ENCODE measurements at places on chromosomes 12 and 14.
A peak's percentile ranks its signal among the peaks of the same experiment; 100 is the strongest.

DNA sequence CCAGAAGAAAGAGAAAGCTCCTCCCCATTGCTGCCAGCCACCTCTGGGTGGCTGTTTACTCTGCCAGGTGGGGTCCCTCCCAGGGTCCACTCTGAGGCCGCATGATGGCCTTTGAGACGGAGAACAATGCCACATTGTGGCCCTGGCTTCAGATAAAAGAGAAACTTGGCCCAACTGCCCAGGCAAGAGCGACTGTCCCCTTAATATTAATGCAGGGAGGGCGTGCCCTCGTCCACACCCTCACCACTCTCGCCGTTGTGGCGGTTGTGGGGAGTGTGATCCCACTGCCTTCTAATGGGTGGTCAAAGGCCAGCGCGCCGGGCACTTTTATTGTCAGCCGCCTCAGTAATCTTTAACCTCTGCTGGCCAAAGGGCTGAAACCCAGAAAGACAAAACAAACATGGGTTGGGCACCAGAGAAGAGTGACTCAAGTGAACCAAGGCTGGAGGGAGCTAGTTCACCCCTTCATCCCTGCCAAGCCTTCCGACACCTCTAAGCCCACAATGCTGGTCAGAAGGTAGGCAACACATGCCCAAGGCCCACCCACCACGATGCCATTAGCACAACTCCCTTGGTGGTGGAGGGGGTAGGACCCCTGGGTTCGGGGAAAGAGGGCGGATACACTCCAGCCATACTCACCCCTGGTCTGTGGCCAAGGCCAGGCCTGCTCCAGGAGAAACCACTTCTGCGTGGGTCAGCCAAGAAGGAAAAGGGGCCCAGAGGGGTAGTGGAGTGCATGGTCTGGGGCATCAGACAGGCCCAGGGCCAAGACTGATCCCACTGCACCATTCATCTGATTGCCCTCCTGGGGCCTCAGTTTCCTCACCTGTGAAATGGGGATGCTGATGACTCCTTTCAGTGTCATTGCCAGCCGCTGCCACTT, 44.5 kb upstream of the BCL11B start:
- no peak for DNase-seq

- no peak for DNase-seq
These were observed 6.4 kb upstream of the SLC25A3 start for GRCh38 chr12:98587084-98587483.

- DNase-seq: no peak
These were observed 20.0 kb downstream of the DICER1 start for GRCh38 chr14:95137164-95137803.

DNA sequence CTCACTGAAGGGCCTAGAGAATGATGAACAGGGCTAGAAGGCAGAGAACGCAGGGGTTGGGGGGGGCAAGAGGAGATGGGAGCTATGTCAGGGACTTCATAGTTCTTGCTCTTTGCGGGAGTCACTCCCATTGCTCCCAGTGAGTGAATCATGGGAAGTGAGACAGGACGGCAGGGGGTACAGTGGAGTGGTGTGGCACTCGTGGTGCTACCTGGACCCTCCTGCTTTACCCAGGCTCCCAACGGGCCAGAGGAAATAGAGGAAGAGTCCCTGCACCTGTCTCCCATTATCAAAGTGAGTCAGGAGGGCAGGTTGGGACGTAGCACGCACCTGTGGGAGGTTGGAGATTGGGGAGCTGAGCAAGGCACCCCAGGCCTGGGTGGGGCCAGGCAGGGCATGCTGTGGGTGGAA, 1.3 kb upstream of the KRT8 start:
- DNase-seq: no peak

DNA sequence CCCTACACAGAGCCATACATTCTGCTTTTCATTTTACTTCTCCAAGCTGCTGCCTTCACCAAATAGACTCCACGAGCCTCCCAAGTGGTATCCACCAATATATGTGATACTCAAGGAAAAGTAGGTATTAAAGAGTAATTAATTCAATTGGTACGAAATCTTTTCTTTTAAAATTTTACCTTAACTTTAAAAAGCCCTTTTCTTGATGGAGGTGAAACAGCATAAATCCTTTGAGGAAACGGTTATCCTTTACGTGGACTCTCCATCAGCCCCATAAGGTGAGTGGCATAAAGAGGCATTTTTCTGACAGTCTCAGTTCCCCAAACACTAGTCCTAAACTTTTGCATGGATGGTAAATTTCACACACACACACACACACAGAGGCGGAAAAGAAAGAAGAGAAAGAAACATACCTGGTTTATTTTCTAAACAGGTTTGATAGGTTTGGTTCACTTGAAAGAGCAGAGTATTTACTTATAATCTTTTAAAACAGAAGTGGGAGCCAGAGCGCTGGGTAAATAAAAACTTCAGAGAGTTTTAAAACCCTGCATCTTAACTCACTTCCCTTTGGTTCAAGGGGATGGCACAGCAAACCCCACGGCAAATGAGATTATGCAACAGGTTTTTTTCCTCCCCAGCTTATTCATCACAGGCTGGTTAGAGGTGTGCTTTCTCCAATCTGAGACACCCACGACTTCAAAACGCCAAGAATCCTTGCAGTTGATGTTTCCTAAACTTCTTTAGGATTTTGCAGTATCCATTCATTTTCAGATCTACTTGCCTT, 1.9 kb downstream of the DUSP16 start:
- DNase-seq: peak; percentile 91

DNA sequence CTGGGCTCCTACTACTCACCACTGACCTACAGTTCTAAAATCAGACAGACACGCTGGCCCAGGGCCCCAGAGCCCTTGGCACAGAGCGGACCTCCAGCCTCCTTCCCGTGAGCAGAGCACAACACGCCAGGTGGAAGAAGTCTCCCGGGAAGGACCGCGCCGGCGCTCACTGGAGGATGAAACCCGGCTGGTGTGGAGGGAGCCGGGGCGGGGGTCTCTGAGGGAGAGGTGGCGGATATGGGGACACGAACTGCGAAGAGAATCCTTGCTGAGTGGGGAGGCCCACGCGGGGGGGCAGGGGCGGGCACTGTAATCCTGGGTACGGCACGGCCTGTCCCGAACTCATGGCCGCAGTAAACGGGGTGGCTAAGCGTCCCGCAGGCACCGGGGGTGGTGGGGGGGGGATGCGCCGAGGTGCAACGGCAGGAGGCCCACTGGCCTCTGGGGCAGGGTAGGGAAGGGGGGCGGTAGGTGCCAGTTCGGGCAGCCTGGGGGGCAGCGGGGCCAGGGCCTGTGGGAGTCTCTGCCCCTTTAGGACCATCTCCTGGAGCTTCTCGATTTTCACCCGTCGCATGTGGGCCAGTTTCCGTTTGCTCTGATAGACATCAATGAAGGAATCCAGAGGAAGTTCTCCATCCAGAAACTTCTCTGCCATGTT, 28.8 kb downstream of the VPS37B start:
- no peak for DNase-seq

DNA sequence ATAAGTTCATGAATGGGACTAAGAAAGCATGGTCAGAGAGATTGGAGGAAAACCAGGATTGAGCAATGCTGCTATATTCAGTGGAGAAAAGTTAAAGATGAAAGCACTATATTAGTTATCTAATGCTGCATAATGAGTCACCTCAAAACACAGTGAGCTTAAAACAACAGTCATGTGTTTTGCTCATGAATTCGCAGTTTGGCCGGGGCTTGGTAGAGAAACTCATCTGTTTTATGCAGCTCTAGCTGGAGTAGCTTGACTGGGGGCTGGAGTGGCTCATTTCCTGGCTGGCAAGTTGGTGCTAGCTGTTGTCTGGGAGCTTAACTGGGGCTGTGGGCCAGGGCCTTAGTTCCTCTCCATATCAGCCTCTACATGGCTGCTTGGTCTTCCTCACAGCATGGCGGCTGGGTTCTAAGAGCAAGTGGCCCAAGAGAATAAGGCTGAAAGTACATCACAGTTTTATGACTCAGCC, 90.1 kb downstream of the ADCK1 start:
- DNase-seq: no peak

DNA sequence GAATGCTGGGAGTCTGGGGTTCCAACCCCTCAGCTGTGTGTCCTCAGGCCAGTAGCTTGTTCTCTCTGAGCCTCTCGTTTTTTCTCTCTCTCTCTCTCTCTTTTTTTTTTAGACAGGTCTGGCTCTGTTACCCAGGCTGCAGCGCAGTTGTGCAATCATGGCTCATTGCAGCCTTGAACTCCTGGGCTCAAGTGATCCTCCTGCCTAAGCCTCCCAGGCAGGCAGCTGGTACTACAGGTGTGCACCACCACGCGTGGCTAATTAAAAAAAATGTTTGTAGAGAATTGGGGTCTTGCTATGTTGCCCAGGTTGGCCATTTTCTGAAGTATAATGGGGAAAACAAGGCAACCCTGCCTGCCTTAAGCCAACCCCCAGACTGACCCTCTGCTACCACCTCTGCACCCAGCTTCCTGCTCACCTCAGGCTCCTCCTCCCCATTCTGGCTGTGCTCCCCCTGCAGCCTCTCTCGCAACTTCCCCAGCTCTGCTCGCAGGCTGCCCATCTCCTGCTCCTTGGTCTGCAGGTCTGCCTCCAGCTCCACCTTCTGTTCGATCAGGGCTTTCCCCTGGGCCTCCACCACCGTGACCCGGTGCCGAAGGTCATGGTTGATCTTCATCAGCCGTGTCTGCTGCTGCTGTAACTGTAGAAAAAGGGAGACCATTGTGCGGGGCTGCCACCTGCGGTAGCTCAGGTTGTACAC, 35.2 kb downstream of the RILPL1 start:
- DNase-seq: no peak

- no peak for DNase-seq
These were observed 411.6 kb upstream of the CCDC196 start for GRCh38 chr14:66074537-66074936.

GRCh38 chr14:102344485-102344884, 18.2 kb downstream of the CINP start:
- no peak for DNase-seq

GRCh38 chr12:75603475-75603874, 92.1 kb upstream of the KRR1 start:
- DNase-seq: no peak

DNA sequence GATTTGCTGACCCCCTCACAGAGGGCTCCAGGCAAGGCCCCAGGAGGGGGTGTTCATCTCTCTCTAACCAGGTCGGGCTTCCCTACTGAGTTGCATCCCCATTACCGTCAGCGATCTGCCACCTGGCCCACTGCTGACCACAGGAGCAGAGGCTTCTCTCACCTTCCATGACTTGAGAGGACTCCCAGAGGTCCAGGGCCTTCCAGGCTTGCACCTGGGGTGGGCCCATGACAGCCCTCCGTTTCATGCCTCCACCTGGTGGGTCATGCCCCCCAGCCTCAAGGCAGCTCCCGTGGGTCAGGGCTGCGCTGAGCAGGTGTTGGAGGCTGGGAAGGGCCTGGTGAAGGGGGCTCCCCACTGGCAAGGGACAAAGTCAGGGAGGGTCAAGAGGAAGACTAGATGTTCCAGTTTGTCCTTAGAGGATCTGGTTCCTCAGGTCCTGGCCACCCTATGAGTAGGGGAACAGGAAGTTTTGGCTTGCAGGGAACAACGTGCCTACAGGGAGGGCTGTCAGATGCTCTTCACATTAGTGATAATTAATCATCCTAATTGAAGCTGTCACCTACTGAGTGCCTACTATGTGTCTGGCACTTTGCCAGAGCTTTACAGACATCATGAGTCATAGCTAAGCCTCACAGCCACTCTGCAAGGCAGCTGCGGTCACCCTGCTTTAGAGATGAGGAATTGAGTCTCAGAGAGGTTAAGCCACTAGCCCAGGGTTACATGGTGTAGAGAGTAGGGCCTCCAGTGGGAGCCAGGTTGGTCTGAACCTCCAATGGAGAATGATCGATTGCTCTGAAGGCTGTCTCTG, 13.8 kb downstream of the NFKBIA start:
- peak; percentile 62 for DNase-seq

- DNase-seq: no peak
These were observed 40.9 kb downstream of the SLC4A8 start for GRCh38 chr12:51465491-51465890.

DNA sequence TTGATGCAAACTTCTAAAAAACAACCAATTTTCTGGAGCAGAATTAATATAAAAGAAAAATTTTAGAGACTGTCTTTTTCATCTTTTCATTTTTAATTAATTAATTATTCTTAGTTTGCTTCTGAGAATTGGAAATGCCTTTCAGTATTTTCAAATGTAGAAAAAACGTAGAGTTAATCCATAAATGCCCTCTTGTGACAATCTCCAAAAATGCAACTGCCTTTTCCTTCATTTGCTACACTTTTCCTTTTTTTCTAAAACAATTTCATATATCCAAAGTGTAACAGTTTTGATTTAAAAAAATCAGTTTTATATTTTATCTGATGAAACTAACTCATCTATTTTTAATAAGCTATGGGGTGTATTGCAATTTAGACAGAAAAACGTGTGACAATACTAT, 409.3 kb downstream of the PRKD1 start:
- no peak for DNase-seq

DNA sequence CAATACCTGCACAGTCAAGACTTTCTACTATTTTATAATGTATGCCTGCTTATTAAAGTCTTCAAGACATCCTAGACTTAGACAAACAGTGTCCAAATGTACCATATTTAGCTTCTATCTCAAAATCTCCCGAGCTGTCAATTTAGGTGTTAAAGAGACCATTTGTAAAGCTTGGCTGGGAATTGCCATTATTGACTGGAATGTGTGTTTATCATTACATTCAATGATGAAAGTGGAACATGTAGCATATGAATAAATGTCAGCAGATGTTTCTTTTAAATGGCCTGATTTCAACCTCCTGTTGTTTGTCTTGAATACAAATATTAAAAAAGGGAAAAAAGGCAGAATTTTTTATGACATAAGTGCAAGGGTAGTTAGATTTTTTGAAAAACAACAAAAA, 572.3 kb downstream of the PRKD1 start:
- DNase-seq: no peak

GRCh38 chr12:108629824-108630476, 3.7 kb downstream of the SELPLG start:
- DNase-seq: peak; percentile 82

- no peak for DNase-seq
These were observed 64.3 kb downstream of the KDM2B start for GRCh38 chr12:121516437-121517011.

GRCh38 chr12:113874999-113875561, 91.0 kb downstream of the RBM19 start:
- DNase-seq: no peak

DNA sequence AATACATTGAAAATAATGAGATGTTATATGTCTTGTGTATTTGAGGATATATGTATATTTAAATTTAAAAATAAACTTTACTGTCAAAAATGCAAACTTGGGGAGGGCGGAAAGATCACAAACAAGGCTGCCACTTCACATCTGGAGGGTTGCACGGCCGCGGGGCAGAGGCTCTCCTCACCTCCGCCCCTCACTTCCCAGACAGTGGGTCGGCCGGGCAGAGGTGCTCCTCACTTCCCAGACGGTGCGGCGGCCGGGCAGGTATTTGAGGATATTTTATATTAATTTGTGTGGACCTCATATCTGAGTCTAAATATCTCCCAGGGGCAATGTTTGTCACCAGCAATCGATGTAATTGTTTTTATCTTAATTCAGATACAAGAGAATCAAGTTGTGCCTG, 3.7 kb upstream of the CLEC6A start:
- no peak for DNase-seq

- DNase-seq: peak; percentile 56
These were observed 693 bp downstream of the MAP3K9 start for GRCh38 chr14:70808416-70809224.

GRCh38 chr12:103850429-103850828, 9.4 kb upstream of the NT5DC3 start:
- DNase-seq: no peak

All from CD4-positive, alpha-beta T cell treated with Interleukin-17A for 1 hour (primary cell).